K562 (cell line): ENCODE measurements at places on chromosomes 16 and 17. TPM values are rescaled to one million over a fixed set of nuclear protein-coding genes. Genes with fewer than 3 reads are reported as not detected.

Gene ABCC6
- polyA plus RNA-seq: 0.46 TPM in 1 of 2 replicates, not detected in the other

Gene C16orf96
- polyA plus RNA-seq: not detected in 2 replicates

Gene SLC16A6
- 0.07 and 0.15 TPM in 2 replicates for polyA plus RNA-seq

Gene KRT9
- not detected in 2 replicates for polyA plus RNA-seq

Gene ZNF287
- 0.01 and 0.08 TPM in 2 replicates for polyA plus RNA-seq

Gene CLEC18A
- polyA plus RNA-seq: 0.08 and 0.58 TPM in 2 replicates

Gene PSMB10
- polyA plus RNA-seq: 94.1 and 118 TPM in 2 replicates

Gene KRT40
- not detected in 2 replicates for polyA plus RNA-seq

DNA sequence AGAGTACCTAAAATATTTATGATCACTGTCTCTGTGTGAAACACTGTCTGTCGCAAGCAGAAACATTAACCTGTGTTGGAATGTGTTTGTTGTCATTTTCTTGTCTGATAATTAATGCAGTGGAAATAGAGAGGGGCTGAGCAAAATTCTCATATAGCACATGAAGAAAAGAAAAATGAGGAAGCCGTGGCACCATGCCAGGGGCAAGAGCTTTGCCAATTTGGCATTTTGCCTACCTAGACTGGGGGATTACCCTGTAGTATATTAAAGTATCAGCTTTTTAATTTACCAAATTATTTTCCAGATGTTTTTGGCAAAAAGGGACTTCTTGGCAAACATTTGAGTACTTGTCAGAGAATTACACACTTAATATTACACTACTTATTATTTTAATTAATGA is 1326.6 kb upstream of the GOT2 start:
- no peak for DNase-seq

DNA sequence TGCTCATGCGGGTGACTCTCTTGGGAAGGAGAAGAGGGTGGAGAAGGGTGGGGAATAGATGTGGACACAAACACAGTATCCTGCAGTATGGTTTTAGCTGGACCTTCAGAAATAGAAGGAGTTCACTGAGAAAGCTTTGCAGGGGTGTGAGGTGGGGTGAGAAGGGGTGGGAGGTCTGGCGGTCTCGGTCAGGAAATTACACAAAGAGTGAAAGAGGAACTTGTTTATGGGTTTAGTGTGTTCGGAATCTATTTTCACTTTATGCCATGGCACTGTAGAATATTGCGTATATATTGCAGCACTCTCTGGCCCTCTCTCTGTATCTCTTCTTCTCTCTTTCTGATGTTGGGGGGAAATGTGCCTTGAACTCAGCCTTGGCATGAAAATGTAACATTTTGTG is 148.2 kb upstream of the GOT2 start:
- no peak for DNase-seq

GRCh38 chr17:31579265-31579664 is 187.8 kb downstream of the RAB11FIP4 start:
- no peak for DNase-seq

GRCh38 chr17:75783069-75783783 is 1.4 kb upstream of the UNK start:
- DNase-seq: no peak

- no peak for DNase-seq
Measured at GRCh38 chr17:44928950-44929720, 13.8 kb upstream of the GFAP start.

DNA sequence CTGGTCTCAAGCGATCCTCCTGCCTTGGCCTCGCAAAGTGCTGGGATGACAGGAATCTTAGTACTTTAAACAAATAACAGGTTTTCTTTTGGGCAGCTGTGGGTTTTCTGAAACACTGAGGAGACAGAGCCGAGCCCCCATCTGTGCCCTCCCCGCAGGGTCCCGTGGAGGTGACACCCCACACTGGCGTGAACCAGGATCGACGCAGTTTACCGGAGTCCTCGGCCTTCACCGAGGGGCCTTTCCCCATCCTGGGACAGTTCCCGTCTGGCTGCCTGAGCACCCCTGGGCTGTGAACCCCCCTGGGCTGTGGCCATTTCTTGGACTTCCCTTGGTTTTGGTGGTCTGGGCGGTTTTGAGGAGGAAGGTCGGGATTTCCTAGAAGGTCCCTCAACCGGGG is 15.3 kb upstream of the GNG13 start:
- no peak for DNase-seq

- no peak for DNase-seq
Measured at GRCh38 chr16:86391984-86392383, 118.3 kb upstream of the FOXF1 start.

GRCh38 chr16:57802341-57803133 is at the start of gene KIFC3:
TSS of gene KIFC3 (minus strand) at chr16:57802491. CDS start at chr16:57798243, 4,248 bp downstream.
- DNase-seq: peak; percentile 92

DNA sequence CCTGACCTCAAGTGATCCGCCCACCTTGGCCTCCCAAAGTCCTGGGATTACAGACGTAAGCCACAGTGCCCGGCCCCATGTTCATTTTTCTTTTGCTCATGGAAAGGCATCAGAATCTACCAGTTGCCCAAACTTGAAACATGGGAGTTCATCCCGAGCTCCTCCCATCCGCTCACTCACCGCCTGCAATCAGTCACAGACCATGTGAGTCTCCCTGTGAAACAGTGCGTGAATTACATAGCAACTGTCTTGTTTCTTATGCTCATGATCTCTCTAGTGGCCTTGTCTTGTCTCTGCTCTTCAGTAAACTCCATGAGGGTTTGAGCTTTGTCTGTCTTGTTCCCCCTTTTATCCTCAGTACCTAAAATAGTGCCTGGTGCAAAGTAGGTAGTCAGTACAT is 52.1 kb upstream of the TNRC6A start:
- no peak for DNase-seq

- DNase-seq: peak; percentile 69
Measured at GRCh38 chr16:85370881-85371651, 242.1 kb upstream of the GSE1 start.

GRCh38 chr17:62975206-62975605 is 9.2 kb downstream of the TANC2 start:
- no peak for DNase-seq
